GM23338 (cell line): ENCODE measurements at places on chromosomes 1 and 21.

DNA sequence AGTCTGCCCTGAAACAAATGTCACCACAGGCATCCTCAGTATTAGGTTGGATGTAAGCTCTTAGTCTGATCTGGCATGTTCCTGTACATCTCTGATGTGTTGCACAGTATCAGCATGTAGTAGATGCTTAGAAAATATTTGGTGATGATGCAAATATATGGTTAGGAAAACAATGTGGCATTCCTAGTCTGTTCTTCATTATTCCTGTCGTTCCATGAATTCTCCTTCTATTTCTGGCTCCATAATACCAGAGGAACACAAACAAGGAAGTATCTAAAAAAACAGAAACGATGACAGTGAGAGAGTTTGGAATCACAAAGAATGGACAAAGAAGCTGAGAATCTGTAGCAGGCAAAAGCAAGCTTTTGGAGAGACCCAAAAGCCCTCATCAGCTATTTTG is 236.6 kb downstream of the HHAT start:
- no peak for DNase-seq

- DNase-seq, result no peak
Observed at GRCh38 chr1:12458571-12458970, 159.4 kb downstream of the DHRS3 start.

GRCh38 chr1:5728663-5729355 is 263.4 kb downstream of the NPHP4 start:
- no peak for DNase-seq

DNA sequence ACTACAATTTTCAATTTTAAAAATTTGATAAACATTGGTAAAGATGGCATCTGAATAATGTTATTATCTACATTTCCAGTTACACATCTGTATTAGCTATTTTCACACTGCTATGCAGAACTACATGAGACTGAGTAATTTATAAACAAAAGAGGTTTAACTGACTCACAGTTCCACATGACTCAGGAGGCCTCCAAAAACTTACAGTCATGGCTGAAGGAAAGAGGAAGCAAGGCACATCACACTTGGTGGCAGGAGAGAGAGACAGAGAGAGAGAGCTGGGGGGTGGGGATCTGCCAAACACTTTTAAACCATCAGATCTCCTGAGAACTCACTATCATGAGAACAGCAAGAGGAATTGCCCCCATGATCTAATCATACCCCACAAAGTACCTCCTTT is 850.0 kb downstream of the LTN1 start:
- DNase-seq, result no peak

DNA sequence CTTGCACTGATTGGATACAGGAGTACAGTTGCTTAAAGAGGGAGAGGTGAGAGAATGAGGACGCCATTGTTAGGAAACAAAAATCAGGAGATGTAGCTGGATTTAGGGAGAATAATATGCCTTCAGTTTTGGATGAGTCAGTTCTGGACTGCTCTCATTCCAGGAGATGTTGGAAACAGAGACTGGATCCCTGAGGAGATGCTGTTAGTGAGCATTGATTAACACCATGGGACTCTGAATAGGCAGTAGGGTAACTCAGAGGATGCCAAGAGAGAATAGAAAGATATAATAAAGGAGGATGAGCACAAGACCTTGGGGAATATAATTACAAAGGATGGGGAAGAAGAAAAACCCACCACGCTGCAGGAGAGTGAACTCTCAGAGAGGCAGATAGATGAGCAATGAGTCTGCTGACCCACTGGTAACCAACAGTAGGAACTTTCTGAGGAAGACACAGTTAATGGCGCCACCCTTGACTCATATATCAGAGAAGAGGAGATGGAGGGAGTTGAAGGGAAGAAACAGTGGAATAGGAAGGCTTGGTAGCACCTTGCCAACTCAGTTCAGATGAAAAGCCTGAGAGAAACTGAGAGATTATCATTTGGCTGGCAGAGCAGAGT is 10.5 kb downstream of the KCNJ15 start:
- no peak for DNase-seq

- DNase-seq, result no peak
Observed at GRCh38 chr1:61191433-61191720, 109.0 kb downstream of the NFIA start.

DNA sequence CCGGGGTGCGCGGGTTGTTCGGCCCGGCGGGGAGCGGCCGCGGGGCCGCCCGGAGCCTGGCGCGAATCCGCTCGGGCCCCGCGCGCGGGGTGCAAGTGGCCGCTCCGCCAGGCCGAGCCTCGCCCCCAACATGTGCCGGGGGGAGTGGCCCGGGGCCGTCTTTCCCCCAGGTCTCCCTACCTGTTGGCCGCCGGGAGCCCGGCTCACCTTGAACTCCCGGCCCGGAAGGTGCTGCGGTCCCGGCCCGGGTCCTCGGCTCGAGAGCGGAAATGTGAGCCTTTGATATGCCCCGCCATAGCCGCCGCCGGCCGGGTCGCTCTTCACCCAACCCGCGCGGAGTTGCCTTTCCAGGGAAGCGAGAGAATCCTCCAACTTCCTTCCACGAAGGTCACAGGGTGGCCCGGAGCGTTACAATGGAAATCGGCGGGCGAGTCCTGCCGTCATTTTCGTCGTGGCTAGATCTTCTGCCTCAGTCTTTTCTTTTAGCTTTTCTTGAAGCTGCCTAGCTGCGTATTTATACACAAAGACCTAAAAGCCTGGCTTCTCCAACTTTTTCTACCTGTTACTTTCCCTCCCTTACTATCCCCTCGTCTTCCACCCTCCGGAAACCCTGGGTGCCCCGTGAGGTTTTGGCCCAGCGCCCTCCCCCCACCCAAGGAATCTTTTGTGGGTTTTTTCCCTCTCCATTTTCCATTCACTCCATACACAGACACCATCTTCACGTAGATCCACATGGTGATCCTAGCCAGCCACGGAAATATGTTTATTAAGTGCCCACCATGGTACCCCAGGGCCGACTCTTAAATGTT is 867 bp downstream of the PTGFRN start:
- DNase-seq, result peak; percentile 79

DNA sequence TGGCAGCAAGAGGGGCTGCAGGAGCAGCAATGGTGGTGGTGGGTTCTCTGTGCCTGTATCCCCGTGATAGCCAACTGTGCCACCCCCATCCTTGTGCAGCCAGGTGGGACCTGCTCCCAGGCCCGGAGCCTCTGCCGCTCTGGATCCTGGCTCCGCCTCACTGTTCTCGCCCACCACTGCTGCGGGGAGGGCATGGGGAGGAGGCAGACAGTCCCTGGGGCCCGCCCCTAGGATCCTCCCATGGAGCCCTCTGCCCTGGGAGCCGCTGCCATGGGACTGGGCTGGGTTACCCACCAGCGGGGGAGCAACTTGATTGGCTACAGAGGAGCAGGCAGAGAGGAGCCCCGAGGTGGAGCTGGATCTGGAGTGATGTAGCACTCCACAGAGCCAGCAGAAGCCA is 31.6 kb downstream of the CD1D start:
- peak; percentile 9 for DNase-seq

GRCh38 chr1:234875953-234876855 is 252.4 kb downstream of the TOMM20 start:
- no peak for DNase-seq

DNA sequence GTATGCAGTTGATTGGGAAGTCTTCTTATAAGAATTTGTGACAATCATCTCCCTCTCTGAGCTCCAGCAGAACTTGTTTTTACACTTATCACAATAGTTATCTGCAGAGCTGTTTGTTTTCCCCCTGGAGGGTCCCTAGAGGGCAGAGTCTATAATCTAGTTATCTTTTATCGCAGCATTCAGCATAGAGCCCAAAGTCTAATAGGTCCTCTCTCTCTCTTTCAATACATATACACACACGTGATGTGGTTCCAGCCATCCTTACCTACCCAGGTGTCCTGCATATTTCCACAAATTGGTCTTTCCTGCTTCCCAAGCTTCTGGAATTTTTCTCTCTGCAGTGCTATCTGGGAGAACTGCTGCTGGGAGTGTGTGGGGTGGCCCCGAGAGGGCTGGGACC is 229.6 kb upstream of the KIAA0040 start:
- DNase-seq, result no peak

- DNase-seq, result peak; percentile 85
Observed at GRCh38 chr1:22105611-22106207, 37.2 kb downstream of the WNT4 start.

DNA sequence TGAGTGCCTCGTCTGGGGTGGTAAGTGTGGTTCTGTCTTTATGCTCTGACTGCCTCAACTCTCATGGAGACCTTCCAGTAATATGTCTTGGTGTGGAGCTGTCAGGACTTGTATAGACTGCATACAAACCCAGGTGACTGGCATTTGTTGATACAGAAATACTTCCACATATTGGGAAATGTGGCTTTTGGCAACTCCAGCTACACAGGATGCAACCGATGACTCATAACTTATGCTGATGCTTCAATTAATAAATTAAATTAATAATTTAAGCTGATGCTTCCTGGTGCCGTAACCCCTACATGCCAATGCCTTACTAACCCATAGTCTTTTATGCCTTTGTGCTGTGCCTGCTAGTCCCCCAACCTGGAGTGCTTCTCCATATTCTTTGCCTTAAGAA is 72.3 kb upstream of the ARTN start:
- no peak for DNase-seq

GRCh38 chr1:167714098-167714438 is 7.7 kb upstream of the MPZL1 start:
- DNase-seq, result peak; percentile 74

DNA sequence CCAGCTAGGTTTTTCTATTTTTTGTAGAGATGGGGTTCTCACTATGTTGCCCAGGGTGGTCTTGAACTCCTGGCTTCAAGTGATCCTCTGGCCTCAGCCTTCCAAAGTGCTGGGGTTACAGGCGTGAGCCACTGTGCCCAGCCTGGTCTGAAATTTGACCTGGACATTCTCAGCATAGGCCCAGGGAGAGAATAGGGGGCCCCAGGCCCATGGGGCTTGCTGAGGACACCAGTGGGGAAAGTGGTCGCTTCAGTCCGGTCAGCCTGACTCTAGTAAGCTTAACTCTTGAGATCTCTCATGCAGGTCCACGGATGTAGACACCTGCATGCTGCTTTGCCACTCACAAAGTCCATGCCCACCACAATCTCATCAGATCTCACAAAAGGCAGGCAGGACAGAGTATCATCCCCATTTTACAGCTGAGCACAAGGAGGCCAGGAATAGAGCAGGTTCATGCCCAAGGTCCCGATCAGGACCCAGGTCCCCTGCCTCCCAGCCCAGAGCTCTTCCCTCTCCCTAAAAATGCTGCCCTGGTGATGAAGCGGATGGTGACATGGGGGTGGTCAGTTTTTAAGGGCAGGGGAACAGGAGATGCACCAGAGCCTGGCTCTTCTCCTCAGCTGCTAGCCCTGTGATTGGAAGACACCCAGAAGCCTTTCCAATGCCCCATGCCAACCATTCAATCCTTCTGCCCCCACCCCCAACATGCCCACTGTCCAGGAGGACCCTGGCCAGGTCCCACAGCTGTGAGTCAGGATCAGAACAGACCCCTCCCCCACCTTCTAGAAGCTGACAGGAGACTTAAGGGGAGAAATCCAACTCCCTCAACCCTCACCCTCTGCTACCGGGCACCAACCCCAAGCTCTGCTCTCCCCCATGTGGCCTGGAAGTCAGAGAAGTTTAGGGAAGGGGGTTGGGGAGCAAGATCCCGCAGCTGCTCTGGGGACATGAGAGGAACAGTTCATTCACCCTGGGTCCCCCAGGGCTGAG is 1.8 kb downstream of the FHL3 start:
- peak; percentile 41 for DNase-seq

DNA sequence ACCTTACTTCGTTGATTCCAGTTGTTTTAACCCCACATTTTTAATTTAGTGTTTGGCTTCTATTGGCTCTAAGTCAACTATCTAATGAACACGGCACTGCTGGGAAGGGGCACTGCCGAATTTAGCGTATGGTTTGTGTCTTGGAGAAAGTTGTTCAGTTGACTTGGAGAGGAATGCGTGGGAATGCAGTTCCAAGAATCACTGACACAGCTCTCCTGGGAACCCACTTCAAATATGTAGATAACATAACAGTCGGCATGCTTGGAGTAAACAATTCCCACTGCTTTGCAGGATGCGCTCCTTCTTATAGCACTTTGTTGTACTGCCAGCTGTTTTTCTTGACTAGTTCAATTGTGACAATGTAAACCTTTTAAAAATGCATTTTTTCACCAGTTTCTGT is 104.3 kb downstream of the RYR2 start:
- DNase-seq, result peak; percentile 44

DNA sequence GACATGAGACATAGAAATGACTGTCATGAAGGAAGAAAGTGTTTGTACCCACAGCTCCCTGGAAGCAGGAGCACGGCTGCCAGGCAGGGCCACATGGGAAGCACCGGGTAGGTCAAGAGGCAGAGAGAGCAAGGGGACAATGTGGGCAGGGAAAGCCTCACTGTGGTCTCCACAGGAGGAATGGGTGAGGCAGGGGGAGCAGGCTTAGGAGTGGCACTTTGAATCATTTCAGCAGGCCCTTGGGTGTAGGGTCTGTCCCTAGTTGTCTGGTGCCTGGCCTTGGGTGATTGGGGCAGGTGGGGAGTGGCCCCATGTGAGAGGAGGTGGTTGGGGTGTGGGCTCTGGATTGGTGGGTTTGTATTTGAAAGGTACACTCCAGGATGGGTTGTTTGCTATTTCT is 83.9 kb downstream of the PCBP3 start:
- no peak for DNase-seq

DNA sequence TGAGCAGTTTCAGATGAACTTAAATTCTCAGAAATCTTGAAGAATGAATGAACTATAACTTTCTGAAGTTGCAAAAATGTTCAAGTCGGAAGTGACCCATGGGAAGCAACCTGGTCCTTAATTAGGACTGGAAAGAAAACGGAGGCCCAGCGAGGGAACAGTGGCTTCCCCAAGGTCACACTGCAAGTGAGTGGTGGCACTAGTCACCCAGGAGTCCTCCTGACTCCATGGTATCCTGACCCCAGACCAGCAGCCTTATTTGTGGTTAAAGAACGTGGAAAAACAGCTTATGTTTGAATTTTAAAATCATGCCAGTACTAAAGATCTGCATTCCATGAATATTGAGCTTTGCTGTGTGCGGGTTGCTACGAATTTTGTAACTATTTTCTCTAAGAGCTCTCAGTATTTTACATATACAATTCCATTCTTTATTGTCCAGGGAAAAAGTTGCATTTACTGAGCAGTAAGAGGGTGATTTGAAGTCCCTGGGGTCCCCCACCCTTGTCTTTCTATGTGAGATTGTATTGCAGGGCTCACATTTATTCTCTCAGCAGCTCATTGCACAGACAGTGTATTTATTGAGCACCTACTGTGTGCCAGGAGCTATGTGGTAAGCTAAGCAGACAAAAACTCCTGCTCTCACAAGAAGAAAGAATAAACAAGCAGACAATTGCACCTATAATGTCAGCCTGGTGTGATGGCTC is 61.6 kb upstream of the ATP5PO start:
- DNase-seq, result no peak

DNA sequence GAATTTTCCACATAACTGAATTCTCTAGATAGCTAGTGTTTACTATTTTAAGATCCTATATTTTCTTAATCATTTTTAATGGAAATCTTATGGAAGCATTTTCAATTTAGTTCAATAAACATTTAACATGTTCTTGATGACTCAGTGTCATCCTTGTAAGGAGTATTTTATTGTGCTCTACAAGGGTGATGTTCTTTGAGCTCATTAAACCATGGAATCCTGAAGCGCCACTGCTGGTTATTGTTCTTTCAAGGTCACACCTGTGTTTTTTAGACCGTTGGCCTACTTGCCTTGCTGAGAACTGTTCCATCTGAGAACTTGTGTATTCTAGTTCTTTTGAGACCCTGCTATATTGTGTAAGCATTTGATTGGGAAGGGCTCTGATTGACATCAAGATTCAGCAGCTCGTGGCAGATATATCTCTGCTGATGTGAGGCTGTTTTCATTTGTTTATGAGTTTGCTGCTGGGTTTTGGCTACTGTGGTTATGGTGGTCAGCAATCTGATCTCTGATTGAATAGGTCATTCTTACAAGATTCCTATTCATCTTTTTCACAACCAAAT is 132.0 kb downstream of the GIPC2 start:
- DNase-seq, result no peak

- no peak for DNase-seq
Observed at GRCh38 chr1:99814373-99814900, 35.7 kb upstream of the AGL start.
